ENCODE measurements at places on chromosomes 7 and 10.
A peak's percentile ranks its signal among the peaks of the same experiment; 100 is the strongest.

DNA sequence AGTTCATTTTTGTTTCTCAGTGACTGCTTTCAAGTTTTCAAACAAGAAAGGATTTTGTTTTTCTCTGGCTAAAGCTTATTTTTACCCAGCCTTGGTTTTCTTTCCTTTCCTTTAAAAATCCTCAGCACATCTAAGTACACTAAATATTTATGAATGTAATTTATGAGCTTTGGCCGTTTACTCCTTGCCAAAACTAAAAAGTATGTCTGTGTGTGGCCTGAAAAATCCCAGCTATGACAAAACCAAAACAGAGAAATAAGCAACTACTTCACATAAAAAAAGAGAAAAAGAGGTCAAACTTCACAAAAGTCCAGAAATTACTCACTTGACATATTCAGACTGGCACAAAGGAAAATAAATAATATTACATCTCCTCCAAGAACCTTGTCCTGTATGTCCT lies 365.1 kb upstream of the NFE2L3 start:
- no peak for DNase-seq

DNA sequence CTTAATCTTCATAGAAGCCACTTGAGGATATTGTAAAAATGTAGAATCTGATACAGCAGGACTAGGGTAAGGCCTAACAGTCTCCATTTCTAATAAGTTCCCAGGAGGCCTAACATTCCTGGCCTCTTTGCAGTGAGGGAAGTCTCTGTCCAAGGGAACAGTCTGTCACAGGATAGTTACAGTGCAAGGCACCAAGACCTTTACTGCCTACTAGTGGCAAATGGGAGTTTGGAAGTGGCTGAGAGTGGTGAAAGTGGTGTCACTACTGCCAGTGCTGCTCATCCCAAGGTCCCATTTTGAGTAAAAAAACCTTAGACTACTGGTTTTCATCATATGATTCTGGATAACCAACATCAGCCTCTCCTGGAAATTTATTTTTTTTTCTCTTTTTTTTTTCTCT lies 619.5 kb upstream of the SEMA3D start:
- no peak for DNase-seq

DNA sequence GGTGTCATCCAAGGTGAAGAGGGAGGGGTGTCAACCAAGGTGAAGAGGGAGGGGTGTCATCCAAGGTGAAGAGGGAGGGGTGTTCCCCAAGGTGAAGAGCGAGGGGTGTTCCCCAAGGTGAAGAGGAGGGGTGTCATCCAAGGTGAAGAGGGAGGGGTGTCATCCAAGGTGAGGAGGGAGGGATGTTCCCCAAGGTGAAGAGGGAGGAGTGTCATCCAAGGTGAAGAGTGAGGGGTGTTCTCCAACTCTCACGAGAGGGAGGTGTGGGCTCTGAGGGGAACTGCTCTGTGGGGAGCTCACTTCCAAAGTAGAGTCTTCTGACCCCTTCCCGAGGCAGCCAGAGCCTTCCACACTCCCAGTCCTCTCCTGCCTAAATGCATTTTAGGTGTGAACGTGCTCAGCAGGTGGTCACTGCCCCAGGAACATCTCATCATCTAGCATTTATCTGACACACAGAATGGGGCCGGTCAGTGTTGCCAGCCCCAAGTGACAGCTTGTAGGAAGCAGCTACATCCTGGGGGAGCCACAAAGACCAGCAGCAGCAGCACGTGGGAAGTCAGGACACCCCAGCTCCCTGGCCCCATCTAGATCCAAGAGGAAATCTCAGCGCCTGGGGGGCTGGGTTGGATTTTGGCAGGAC lies 323.8 kb downstream of the GLRX3 start:
- DNase-seq, result no peak

GRCh38 chr10:110058212-110058611 lies 50.4 kb downstream of the ADD3 start:
- DNase-seq, result no peak

DNA sequence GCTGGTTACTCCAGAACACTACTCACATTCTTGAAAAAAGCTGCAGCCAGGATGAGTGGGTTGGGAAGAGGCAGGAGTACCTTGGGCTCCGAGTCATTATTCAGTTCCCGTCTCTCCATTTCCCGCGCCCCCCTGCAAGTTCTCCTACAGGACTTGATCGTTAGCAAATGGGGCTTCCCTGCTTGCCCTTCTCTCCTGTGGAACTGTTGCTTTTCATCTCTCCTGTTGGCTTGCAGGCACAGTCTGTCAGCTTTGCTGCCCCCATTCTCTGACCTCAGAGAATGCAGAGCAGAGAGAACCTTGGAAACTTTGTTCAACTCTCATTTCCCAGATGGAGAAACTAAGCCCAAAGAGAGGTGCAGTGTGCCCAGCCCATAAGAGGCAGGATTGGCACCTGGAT lies 35.6 kb upstream of the LRRC4 start:
- DNase-seq, result no peak

DNA sequence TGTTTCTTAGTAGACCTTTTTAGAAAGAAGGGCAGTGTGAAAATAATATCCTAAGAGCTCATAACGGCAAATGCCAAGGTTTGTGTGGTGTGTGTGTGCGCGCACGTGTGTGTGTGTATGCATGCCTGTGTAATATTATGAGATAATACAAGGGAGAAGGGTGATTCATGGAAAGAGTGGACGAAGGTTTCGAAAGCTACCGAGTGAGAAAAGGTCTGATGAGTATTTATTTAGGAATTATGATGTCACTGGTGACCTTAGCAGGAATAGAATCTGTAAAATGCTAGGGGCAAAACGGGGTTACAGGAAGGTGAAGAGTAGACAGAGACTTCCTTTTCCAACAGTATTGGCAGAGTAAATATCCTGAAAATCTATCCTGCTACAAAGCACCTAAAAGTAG lies 107.3 kb downstream of the AHR start:
- DNase-seq, result no peak

- DNase-seq, result no peak
Observed at GRCh38 chr7:47914717-47915615, 33.3 kb downstream of the PKD1L1 start.

DNA sequence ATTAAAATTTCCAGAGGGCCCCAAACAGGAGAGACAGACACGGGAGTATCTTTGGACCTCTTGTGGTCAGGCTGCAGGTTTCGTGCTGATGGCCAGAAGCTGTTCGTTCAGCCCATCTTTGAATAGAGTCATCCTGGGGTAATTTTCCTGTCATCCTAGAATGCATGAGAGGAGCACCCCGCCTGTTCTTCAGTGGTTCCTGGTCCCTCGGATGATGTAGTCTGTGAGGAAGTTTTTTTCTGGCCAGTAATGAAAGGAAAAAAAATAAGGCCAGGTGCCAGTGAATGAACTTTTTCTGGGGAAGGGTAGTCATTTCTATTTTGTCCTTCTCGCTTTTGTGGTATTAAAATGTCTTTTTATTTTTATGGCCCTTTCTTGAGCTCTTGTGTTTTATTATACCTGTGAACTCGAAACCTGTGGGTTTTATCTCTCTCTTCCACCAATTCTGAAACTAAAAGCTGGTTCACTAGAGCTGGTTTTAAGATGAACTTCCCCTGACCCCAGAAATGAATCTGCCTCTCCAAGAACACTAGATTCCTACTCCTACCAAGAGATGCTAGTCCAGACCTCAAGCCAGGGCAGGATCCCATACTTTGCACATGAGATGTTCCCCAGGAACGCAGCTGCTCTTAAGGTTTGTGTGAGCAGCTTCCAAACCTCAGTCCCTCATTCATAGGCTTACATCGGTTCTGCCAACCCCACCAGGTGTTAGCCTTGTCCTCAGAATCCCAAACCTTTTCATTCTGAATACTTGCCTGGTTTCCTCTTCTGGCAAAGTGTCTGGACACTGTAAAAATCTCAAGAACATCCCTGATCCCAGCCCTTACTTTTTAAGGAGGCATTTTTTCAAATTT lies 15.4 kb upstream of the MEST start:
- no peak for DNase-seq

GRCh38 chr10:93245779-93246178 lies 172.1 kb downstream of the CYP26A1 start:
- no peak for DNase-seq

DNA sequence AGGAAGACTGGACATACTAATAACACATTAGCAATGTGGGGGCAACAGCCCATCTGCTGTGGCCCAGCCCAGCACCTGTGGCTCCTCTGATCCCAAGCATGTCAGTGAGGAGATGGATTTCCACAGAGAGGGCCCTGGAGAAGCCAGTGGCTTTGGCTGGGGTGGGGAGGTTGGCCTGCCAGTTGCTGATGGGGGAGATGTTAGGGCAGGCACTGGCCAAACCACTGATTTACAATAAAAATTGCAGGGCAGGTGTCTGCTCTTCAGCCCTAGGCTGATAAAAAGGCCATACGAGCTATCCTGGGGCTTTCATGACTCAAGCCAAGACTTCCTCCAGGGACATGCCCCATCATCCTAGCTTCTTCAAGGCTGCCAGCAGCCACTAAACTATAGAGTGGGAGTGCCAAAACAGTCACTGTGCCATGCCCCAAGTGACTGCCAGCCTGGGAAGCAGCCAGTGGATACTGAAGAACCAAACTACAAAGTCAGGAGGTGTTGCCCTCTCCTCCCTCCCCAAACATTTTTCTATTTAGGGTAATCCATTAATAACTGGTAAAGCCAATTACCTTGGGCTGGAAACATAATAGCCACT lies 37.8 kb downstream of the DPCD start:
- DNase-seq, result no peak

DNA sequence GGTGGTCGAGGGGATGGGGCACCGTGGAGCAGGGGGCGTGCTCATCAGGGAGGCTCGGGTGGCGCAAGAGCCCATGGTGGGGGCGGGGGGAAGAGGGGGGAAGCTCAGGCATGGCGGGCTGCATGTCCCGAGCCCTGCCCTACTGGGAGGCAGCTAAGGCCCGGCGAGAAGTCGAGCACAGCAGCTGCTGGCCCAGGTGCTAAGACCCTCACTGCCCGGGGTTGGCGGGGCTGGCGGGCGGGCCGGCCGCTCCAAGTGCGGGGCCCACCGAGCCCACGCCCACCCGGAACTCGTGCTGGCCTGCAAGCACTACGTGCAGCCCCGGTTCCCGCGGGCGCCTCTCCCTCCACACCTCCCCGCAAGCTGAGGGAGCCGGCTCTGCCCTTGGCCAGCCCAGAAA lies 55.0 kb upstream of the FAM171A1 start:
- no peak for DNase-seq

DNA sequence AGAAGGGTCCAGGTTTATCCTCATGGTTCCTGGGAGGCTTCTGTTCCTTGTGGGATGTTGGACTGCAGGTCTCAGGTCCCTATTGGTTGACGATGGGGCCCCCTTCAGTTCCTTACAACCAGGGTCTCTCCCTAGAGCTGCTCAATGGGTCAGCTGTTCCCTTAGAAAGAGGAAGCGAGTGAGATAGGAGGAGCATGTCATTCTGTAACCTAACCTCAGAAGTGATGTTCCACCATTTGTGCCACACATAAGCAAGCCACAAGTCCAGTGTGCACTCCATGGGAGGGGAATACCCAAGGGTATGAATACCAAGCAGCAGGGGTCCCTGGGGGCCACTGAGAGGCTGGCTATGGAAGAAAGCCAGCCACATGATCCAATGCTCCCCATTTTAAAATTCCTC lies 192.7 kb downstream of the GATA3 start:
- no peak for DNase-seq

- no peak for DNase-seq
Observed at GRCh38 chr7:120395526-120396019, 122.6 kb downstream of the KCND2 start.

DNA sequence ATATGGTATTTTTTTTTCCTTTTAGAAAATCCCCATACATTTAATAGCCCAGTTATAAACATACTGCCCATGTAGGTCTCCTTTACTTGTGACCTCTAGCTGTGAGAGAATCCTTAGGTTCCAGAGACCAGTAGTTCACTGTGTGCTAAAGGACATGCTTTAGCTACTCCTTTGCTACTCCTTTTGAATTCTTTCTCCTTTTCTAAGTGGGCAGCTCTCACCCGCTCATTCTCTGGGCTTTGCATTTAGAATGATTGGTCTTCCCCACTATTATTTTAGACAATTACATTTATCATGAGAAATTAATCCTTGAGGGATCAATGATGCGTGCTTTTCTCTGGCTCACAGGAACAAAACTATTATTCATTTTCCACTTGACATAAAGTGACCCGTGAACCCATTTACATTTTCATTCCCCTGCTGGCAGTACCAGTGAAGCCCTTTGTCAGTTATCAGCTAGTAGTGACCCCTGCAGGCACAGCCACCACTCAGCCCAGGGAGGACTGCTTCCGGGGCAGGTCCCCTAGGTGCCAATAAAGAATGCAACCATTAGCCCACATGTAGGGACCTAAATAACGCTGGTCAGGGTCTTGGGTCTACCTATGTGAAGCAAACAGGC lies 844.3 kb downstream of the CNTNAP2 start:
- DNase-seq, result peak; percentile 34

GRCh38 chr7:150803161-150803860 lies 2.7 kb downstream of the TMEM176A start:
- DNase-seq, result no peak

DNA sequence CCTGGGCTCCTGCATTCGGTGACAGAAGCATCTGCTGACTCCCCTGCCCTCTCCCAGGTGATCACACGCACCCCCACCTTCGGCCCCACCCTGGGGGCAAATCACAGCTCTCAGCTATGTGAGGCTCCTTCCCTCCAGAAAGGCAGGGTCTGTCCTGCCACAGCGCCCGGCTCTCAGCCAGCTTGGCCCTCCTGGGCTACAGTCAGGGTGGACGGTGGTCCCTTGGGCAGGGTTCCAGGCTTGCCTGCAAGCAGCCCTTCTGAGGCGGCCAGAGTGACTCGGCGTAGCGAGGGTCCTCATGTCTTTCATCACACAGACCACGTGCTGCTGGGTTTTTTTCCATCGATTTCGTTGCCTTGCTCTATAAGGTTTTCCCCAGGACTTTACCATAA lies 53.6 kb upstream of the EBF3 start:
- no peak for DNase-seq

DNA sequence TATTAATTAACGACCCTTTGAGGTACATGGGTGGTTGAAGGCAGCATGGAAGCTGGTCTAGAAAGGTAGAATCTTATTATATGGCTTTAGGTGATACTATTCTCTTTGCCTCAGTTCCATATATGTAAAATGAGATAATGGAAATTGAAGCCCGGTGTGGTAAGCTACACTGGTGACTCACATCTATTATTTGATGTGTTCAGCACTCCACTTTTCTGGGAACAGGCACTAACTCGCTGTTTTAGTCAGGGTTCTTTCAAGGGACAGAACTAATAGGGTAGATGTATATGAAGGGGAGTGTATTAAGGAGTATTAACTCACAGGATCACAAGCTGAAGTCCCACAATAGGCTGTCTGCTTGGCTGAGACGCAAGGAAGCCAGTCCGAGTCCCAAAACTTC lies 4.4 kb upstream of the TRUB1 start:
- no peak for DNase-seq
